K562 (cell line): ENCODE measurements at places on chromosomes 7 and 10. TPM values are rescaled to one million over a fixed set of nuclear protein-coding genes. Genes with fewer than 3 reads are reported as not detected.
A peak's percentile ranks its signal among the peaks of the same experiment; 100 is the strongest.

DNA sequence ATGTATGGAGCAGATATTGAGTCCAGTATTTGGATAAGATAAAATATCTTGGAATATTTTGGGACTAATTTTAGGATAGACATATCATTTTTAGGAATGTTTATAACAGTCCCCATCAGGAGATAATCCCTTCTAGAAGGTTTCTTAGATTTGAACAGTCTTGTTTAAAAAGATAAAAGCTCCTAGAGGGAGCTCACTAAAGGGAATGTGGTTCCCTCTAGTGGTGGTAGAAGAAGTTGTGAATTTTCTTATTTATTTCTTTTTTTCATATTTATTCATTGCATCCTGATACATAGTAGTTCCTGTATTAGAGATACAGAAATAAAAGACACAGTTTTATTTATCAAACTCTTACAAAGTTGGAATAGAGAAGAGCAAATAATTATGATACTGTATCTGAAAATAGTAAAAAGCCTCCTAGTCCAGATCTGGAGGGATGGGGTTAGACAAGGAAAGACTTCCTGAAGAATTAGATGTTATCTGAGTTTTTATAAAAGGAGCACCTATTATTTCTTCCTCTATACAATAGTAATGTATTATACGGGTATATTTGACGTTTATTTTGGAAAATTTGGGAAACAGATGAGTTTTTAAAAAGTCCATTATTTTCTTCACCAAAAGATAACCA lies 24.5 kb upstream of the KLF14 start:
- DNase-seq = peak; percentile 60

- DNase-seq = no peak
Measured at GRCh38 chr7:157495594-157495993, 158.8 kb downstream of the DNAJB6 start.

GRCh38 chr10:62046522-62047227 lies 145.2 kb downstream of the ARID5B start:
- DNase-seq = no peak

Gene PKD2L1
- not detected in 2 replicates for total RNA-seq

GRCh38 chr7:95578299-95578855 lies 17.9 kb downstream of the PDK4 start:
- no peak for DNase-seq

GRCh38 chr7:151243408-151244195 lies 4.9 kb downstream of the SMARCD3 start:
- DNase-seq = no peak

GRCh38 chr7:143497008-143497795 lies 19.5 kb downstream of the TAS2R41 start:
- no peak for DNase-seq

DNA sequence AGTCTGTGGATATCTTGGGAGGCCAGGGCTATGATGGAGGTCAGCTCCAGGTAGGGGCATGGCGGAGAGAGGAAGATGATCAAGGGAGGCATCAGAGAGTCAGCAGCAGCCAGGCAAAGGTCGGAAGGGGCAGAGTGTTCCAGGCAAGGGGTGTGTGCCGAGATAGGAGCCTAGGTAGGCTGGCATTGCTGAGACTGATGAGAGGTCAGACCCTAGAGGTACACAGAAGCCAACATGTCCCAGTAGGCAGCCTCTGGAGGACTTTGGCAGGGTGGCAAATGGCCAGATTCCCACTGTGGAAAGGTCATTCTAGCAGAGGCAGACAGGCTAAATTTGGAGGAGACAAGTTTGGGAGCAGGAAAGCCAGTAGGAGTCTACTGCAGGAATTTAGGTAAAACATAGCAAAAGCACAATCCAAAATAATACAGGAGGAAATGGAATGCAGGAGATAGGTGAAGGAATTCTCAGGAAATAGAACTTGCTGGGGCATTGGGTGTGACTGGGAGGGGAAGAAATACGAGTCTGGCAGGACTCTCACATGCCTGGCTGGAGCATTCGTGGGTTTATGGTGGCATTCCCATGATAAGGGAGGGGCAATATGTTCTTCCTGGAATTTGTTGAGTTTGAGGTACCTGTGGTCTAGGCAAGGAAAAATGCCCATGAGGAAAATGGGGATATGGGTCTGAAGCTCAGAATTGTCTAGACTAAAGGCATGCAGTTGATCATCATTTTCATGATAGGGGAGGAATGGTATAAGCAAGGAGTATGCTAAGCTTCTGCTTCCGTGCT lies 25.7 kb downstream of the TMEM176A start:
- no peak for DNase-seq

DNA sequence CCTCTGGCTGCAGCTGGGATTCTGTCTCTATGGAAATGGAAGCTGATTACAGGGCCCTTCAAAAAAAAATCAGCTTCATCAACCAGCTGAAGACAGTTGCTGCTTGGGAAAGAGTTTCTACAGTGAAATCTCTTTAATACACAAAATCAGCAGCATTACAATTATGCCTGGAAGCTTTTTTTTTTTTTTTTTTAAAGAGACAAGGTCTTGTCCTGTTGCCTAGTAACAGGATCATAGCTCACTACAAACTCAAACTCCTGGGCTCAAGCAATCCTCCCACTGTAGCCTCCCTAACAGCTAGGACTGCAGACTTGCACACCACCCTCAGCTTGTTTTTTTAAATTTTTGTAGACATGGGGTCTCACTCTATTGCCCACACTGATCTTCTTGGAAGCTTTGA lies 94.5 kb downstream of the OR13A1 start:
- DNase-seq = no peak

- no peak for DNase-seq
Measured at GRCh38 chr10:82128527-82128926, 253.5 kb downstream of the NRG3 start.

Gene PRSS37
- not detected in 2 replicates for total RNA-seq

Gene MKX
- total RNA-seq = 0.07 TPM in 1 of 2 replicates, not detected in the other

- DNase-seq = peak; percentile 57
Measured at GRCh38 chr10:112115781-112116385, 67.7 kb downstream of the GPAM start.

DNA sequence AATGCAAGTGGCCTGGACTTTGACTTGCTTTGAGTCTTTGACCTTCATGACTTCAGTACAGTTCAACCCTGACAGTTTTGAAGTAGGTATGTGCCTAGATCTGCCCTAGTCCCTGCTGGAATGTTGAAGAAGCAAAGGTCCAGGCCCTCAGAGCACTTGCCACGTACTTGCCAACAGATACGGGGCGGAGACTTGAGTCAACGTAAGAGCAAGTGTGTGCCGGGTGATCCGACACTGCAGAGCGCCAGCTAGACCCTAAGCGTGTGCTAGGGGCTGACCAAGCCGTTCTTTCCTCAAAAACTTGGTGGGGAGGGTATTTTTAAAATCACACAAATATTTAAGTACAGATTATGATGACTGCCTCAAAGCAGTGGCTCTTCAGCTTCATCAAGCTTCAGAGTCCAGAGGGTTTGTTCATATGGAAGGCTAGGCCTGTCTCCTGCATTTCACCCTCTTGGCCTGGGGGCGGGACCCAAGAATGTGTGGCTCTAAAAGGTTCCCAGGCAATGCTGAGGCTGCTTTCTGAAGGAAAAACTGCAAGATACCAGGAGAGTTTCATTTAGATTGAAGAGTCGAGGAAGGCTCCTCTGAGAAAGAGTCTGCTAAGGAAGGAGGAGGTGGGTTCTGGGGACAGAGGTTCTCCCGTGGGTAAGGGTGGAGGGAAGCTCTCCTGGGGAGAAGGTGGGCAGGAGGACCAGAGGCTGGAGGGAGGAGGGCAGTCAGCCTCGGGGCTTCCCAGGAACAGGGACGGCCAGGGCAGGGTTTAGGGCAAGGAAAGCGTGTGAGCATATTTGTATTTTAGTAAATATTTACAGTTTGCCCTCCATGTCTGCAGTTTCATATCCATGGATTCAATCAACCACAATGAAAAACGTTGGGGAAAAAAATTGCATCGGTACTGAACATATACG lies 160.3 kb downstream of the EGFR start:
- DNase-seq = no peak

GRCh38 chr7:71706597-71706975 lies 574.6 kb downstream of the GALNT17 start:
- DNase-seq = no peak

Gene SLC26A5
- total RNA-seq = not detected in 2 replicates

DNA sequence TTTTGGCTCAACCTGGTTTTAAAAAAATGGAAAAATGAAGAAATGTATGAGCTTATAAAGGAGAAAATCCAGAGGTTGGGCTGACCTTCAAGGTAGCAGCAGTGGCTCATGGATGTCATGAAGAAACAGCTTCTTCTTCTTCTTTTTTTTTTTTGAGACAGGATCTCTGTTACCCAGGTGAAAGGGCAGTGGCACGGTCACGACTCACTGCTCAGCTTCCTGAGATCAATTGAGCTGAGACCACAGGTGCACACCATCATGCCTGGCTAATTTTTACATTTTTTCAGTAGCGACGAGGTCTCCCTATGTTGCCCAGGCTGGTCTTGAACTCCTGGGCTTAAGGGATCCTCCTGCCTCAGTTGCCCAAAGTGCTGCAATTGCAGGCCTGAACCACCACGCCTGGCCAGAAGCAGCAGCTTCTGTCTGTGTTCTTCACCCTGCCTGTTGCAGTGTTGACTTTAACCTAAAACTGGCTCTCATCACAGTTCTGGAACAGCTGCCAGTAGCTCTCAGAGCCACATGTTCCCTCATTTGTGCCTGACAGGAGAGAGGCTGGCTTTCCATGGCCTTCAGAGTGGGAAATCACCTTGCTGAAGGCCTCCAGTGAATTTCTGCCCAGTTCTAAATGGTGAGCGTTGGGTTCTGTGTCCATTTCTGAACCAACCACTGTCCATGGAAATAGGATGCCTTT lies 117.7 kb downstream of the PFKFB3 start:
- DNase-seq = no peak

Gene PALD1
- total RNA-seq = 0.27 and 0.29 TPM in 2 replicates

DNA sequence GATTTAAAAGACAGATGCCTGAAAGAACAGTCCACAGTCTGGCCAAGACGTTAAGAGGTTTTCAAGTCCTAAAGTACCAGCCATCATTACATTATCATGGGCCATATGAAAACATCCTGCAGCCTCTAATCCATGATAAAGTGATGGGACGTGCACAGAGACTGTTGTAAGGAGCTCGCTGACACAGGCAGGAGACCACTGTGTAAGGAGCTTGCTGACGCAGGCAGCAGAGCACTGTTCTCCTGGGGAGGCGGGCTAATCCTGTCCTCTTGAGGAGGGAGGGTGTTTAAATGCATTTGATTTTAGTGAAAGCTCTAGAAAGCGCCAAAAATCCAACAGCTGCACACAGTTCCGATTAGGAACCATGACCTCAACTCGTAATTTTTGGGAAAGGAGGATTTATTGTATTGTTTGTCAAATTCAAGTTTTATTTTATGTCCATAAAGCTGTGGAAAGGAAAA lies 16.9 kb downstream of the SVIL start:
- no peak for DNase-seq

Gene PCDH15
- total RNA-seq = not detected in 2 replicates

Gene HOXA7
- not detected in 2 replicates for total RNA-seq

Gene CYP2W1
- total RNA-seq = not detected in 2 replicates

- peak; percentile 96 for DNase-seq
Measured at GRCh38 chr7:25854608-25855497, 297.1 kb upstream of the NFE2L3 start.

DNA sequence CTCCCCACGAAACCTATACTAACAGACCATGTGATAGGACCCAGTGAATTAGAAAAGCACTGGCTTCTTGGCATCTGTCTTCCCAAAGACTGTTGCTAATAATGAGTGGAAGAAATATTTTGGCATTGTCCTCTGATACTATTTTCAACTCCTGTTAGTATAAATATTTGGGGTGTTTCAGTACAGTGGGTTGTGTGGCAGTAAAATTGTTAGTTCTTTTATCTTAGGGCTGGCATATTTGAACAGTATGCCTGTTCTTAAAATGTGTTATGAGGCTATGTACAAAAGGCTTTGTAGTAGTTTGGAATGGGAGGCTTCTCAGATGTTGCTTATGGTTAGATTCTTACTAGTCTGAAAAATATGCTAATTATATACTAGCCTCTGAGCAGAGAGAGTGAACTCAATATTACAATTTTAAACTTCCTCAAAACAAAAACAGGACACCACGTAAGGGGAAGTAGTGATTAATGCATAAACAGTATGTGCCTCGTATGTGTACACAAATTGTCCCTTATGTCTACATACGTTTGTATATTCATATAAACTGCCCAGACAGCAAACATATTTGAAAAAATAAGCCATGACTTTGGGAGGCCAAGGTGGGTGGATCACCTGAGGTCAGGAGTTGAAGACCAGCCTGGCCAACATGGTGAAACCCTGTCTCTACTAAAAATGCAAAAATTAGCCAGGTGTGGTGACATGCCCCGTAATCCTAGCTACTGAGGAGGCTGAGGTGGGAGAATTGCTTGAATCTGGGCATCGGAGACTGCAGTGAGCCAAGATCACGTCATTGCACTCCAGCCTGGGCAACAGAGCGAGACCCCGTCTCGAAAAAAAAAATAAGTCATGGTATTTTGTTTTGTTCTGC lies 115.4 kb downstream of the ARID5B start:
- no peak for DNase-seq

Gene CYP3A4
- total RNA-seq = 0.07 and 0.18 TPM in 2 replicates

Gene SLC26A3
- total RNA-seq = 0.86 and 1.1 TPM in 2 replicates

DNA sequence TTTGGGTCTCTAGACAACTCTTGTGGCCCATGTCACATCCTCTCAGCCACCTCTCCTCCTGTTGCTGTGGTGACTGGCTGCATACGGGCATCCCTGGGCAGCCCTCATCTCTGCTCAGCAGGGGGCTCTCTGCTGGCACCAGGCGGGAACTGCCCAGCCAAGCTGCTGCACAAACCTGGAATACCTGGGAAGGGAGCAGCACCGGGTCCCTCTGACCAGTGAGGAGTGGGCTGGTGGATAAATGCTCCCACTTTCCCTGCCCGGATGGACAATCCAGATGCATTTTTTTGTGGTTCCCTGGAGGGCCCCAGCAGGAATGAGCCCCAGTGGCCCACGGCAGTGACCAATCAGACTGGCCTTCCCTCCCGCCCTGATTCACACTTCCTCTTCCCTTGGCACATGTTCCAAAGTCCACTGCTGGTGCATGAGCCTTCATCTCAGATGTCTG lies 21.9 kb downstream of the GRID1 start:
- DNase-seq = no peak

DNA sequence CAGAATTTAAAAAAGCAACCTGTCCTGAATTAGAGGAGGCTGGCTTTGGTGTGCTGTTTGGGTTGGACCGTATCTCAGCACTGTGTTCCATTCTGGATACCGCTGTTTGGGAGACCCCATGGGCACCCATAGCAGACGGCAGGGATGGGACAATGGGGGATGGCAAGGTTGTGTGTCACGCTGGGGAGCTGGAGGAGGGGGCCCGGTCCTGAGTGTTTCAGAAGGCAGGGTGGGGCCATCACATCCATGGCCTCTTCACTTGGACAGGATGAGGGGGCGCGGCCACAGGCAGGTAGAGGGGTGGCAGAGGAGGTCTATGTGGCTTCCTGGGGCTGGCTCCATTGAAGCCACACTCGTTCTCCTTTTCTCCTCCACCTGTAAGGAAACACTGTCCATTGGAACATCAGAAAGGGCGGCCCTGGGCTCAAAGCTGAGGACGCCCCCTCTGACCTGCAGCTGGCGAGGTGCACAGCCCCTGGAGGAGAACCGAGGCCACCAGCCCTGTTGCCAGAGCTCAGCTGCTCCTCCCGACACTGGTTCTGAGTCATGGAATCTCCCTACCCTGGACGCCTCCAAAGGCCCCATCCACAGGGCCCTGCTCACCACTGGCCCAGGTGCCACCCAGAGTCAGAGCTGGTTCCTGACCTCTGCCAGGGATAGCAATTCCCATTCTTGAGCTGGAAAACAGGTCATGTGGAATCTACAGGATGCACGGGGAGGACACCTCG lies 587.3 kb downstream of the DNAJB6 start:
- no peak for DNase-seq
